ENCODE measurements at places on chromosomes 6 and 20.

GRCh38 chr6:43150051-43150751 lies 20.9 kb upstream of the SRF start:
- no peak for DNase-seq

GRCh38 chr6:77482981-77483380 lies 19.7 kb upstream of the HTR1B start:
- no peak for DNase-seq

DNA sequence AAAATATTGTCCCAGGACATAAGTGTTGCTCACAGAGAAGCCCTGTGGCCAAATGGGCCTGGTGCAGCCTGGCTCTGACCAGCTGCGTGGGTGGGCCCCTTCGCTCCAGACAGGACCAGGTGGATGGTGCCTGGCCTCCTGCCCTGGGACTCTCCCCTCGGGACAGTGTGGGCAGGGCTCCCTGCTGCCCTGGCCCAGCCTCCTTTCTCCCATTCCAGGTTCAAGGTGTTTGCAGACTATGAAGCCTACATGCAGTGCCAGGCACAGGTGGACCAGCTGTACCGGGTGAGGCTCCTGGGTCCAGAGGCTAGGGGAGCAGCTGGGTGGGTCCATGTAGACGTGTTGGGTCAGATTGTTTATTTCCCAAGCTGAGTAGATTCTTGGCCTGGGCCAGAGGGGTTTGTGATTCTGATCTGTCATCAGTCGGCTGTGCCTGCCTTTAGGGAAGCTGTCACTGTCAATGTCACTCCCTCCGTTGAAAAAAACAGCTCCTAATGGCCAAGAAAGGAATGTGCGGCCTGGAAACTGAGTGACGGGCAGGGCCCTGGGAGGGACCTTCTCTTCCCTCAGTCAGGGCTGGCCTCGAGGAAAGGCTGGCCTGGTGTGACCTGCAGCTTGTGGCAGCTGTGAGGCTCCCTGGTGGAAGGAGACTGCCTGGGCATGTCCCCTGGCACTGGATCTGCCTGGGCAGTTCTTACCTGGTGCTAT lies 47.7 kb downstream of the PYGB start:
- DNase-seq = peak; percentile 83

GRCh38 chr6:53770780-53771249 lies 24.0 kb upstream of the LRRC1 start:
- no peak for DNase-seq

- DNase-seq = no peak
Observed at GRCh38 chr20:32333988-32334885, 23.9 kb upstream of the ASXL1 start.

GRCh38 chr20:21049305-21049828 lies 56.8 kb downstream of the LINC00237 start:
- DNase-seq = no peak

- peak; percentile 84 for DNase-seq
Observed at GRCh38 chr20:36145877-36146707, 8.4 kb upstream of the EPB41L1 start.

- DNase-seq = no peak
Observed at GRCh38 chr6:77470983-77471382, 7.7 kb upstream of the HTR1B start.

DNA sequence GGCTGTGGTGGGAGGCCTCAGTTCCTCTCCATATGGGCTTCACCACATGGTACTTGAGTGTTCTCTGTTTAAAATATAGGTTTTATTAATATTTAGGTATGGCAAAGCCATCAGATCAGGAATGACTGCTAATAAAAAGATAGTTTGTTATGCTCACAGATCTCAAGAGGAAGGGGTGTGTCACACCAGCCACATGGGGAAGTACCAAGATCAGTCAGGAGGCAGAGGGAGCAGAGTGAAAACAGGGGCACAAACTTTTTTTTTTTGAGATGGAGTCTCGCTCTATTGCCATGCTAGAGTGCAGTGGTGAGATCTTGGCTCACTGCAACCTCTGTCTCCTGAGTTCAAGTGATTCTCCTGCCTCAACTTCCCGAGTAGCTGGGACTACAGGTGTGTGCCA lies 92.1 kb upstream of the GCM1 start:
- no peak for DNase-seq

DNA sequence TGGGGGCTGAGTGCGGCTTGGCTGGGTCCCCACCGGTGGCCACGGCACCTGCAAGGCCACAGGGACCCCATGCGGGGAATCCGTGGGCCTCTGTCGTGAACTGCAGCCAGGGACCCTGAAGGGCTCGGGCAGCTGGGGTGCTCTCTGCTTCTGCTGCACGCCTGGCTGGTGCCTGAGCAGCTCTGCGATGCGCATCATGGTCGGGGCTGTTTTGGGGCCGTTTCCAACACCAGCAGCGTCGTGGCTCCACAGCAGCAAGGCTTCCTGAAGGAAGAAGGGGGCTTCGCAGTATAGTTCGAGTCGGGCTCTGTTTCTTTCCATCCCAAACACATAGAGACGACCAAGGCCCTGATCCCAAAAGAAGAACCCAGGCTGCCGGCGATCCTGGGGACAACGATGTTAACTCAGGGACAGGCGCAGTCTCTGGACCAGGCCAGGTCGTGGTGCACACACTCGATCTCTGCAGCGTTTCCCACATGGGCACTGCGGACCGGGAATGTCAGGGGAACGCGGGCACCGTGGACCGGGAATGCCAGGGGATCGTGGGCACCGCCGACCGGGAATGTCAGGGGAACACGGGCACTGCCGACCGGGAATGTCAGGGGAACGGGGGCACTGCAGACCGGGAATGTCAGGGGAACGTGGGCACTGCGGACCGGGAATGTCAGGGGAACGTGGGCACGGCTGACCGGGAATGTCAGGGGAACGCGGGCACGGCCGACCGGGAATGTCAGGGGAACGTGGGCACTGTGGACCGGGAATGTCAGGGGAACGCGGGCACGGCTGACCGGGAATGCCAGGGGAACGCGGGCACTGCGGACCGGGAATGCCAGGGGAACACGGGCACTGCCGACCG lies 36.8 kb upstream of the BHLHE23 start:
- no peak for DNase-seq

- no peak for DNase-seq
Observed at GRCh38 chr6:36969988-36970891, 15.7 kb downstream of the PI16 start.

DNA sequence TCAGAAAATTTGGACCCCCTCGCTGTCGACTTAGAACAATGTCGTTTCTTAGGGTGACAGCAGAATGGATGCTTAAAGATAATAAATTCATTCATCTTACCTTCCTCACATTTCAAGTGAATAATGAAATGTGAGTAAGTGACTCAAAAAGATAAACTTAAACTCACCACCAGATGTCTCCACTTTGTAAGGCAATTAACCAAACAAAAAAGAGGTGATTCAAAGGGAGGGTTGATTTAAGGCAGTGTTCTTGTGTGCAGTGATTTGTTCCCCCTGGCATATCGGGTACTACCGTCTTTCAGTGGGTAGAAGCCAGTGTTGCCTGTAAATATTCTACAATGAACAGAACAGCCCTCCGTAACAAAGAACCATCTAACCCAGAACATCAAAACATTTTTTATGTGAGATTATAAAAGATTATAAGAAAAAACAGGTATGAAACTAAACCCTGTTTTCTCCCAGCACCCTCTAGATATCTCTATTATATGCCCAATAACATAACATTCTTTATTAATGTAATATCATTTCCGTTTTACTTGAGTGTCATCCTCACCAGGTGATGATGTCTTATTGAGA lies 589.7 kb downstream of the CBLN4 start:
- DNase-seq = no peak

- DNase-seq = no peak
Observed at GRCh38 chr6:85669735-85670194, 27.1 kb upstream of the SYNCRIP start.

DNA sequence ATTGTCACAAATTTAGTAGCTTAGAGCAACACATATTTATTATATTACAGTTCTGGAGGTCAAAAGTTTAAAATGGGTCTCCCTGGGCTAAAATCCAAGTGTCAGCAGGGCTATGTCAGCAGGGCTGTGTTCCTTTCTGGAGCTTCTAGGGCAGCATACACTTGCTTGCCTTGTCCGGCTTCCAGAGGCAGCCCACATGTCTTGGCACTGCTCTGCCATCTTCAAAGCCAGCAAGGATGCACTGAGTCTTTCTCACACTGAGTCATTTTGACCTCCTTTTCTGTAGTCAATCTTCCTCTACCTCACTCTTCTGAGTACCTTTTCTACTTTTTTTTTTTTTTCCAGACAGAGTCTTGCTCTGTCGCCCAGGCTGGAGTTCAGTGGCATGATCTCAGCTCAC lies 39.0 kb downstream of the ADGRF4 start:
- DNase-seq = no peak

DNA sequence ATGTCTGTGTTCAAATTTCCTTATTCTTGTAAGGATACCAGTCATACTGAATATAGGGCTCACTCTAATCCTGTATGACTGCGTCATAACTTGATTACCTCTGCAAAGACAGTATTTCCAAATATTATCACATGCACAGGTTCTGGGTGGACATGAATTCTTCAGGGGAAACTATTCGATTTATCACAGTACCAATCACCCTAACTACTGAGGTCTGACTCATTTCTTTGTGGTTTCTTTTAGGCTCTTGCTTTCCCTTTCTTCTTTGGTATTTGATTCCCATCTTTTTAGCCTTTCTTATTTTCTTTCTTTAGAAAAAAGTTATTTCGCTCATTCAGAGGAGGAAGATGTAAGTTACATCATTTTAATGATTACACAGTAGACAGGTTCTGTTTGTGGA lies 40.3 kb upstream of the TBX18 start:
- no peak for DNase-seq

GRCh38 chr6:10276660-10277287 lies 138.1 kb downstream of the TFAP2A start:
- no peak for DNase-seq
